Left ventricle myocardium superior (tissue), 1 donor: ENCODE measurements at places on chromosomes 12 and 14. TPM values are rescaled to one million over a fixed set of nuclear protein-coding genes. Genes with fewer than 3 reads are reported as not detected.

GRCh38 chr12:42296503-42297109 lies 29.3 kb downstream of the ZCRB1 start:
- no peak for DNase-seq

GRCh38 chr14:61581340-61581739 lies 114.0 kb upstream of the HIF1A start:
- no peak for DNase-seq

DNA sequence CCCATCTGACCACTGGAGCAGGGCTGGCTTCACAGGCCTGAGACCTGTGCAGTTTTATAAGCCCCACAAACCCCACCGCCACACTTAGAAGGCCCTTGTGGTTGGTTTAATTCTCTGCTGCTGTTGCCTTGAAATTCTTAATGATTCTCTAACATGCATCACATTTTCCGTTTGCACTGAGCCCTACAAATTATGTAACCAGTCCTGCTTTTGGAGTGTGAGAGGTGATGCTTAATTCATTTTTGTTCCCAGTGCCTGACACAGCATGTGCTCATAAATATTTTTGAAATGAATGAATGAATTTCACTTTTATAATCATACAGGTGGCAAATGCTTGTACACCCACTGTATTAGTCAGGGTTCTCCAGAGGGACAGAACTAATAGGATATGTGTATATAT lies 52.8 kb upstream of the PLXNC1 start:
- no peak for DNase-seq

DNA sequence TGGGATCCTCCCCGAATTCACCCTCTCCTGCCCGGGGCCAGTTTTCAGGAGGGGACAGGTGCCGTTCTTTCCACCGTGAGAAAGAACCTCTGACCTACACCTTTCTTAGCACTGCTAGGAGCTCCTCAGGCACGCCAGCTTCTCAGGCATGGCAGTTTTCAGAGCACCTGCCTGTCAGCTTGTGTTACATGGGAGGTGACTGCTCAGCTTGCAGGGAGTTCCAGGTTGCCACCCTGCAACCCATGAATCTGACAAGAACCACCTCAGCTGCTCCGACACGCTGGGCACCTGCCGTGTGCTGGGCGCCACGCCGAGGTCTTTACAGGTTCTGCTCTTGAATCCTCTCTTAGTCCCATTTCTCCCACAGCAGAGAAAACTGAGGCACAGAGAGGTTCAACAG lies 12.9 kb downstream of the BRI3BP start:
- DNase-seq, result no peak

GRCh38 chr12:22121224-22121623 lies 75.2 kb downstream of the CMAS start:
- DNase-seq, result no peak

DNA sequence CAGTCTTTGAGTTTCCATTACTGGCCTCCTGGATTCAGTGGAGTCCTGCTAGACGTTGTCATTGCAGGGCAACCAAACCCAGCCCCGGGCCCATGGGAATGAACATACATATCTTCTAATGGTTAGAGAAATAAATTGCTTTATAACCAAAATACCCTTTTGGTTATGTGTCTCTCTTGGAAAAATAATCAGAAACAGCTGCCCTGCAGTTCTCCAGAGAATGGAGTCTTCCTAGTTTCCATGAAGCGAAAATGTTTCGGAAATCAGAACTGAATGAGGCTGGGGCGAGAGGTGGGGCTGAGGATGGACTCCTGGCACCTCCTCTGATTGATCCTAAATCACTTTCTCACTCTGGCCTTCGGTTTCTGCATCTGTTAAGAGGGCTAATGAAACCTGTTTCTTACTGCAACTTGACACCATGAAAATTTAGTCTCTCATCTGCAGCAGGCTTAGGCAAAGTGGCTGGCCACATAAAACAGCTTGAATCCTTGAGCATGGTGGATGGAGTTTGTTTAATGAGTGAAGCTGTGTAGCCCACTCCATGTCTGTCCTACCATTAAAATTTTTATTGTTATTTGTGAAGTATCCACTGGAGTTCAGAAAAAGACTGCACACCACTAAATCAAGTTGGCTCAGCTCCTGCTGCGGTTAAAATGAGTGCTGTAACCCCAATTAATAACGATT lies 198.9 kb downstream of the CACNA1C start:
- no peak for DNase-seq

NEUROD4 gene
- total RNA-seq, result not detected
